HCT116 (cell line): ENCODE measurements at places on chromosomes 12 and 14.

- no peaks in the 10 kb centered on the region for H3K4me1 ChIP-seq
- H3K27me3 ChIP-seq = no peaks in the 10 kb centered on the region
- H3K4me3 ChIP-seq = no peak overlapping the region
- H3K27ac ChIP-seq = no peak overlapping the region
- DNase-seq = no peak
Measured at GRCh38 chr14:76446921-76447320, 71.0 kb downstream of the ESRRB start.

GRCh38 chr12:47545938-47546609 lies 159.8 kb downstream of the RPAP3 start:
- H3K27ac ChIP-seq = no peak overlapping the region
- no peak overlapping the region for H3K4me3 ChIP-seq
- no peaks in the 10 kb centered on the region for H3K36me3 ChIP-seq

DNA sequence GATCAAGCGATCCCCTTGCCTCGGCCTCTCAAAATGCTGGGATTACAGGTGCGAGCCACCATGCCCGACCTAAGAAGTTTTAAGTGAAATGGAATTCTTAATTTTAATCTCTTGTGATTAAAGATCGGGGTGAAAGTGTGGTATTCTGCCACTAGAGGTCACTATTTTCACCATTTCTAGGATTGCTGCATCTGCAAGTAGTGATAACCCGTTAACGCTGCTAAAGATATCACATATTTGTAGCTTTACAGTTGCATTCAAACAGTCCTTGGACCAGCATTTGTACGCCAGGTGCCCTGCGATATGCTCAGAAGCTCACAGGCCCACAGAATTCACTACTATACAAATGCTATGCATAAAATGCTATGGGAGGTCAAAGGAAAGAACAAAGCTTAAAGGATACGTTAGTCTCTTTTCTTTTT lies 19.3 kb downstream of the CCDC62 start:
- no peak overlapping the region for H3K27ac ChIP-seq
- H3K4me3 ChIP-seq = no peak overlapping the region
- no peaks in the 10 kb centered on the region for H3K4me1 ChIP-seq
- H3K36me3 ChIP-seq = no peaks in the 10 kb centered on the region
- DNase-seq = peak; percentile 52

DNA sequence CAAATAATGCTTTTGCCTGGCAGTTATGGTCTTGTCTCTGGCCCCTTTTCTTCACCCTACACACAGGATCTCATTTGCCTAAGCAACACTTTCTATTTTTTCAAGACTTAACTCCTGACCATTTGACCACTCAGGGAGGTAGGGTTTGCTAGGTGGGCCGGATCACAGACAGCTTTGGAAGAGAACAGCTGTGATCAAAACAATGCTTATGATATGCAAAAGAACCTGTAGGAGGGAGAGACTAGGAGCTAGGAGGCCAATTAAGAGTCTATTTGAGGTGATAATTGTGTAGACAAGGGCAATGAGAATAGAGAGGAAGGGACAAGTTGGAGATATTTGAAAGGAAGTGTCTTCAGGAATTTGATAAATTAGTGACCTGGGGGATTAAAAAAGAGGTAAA lies 12.3 kb upstream of the DACT1 start:
- H3K27me3 ChIP-seq = no peaks in the 10 kb centered on the region
- no peak overlapping the region for H3K4me3 ChIP-seq
- H3K36me3 ChIP-seq = no peaks in the 10 kb centered on the region
- H3K27ac ChIP-seq = no peak overlapping the region
- H3K4me1 ChIP-seq = peaks cover 27% of the 10 kb centered on the region
- no peak for DNase-seq

DNA sequence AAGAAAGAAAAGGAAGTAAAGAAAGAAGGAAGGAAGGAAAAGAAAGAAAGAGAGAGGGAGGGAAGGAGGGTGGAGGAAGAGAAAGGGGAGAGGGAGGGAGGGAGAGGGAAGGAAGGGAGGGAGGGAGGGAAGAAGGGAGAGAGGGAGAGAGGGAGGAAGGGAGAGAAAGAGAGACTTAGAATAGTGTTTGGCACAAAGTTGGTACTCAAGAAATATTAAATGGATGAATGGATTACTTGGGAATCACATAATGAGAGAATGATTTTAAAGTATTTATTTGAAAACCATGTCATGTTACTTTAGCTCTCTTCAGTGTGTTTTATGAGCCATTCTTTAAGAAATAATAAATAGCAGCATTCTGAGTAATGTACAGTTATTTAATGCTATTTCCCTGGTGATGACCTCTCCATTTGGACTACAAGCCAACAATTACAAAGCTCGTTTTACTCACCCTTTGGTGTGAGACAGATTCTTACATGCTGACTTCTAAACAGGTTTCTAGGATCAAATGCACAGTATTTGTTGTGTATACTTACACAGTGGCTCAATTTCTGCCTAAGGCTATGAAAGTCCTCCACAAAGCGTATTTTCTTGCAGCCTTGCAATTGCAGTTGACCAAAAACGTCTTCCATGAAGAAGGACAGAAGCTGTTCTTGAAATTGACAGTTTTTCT lies 861 bp downstream of the IL26 start:
- H3K27me3 ChIP-seq = no peaks in the 10 kb centered on the region
- H3K27ac ChIP-seq = no peak overlapping the region
- H3K4me3 ChIP-seq = no peak overlapping the region
- no peak for DNase-seq

DNA sequence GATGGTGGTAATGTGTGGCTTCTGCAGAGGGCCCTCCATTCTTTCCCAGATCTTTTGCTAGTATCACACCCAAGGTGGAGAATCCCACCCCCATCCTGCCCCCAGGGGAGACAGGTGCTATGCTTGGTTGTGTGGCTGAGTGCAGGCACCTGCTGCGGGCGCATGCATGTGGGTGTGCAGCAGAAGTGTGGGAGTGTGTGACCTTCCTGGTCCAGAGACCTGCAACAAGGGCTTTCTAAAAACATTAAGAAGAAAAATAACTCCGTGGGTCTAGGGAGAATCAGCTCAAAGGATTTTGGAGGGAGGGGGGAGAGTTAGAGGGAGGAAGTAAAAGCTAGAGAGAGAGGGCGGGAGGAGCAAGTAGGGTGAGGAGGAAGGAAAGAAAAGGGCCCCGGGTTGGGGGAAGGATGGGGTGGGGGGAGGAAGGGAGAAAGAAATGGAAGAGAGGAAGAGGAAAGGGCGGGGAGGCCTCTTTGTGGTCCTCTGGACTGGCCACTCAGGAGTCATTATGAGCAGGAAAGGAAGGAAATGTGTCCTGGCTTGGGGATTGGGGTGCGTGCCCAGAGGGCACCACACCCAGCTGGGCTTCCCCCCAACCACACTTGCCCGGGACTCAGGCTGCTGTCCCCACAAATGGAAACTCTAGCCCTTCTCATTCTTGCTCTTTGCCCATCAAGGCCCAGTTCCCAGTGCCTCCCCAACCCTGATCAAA lies 3.1 kb upstream of the FIGNL2 start:
- H3K36me3 ChIP-seq = no peaks in the 10 kb centered on the region
- no peak overlapping the region for H3K27ac ChIP-seq
- H3K4me1 ChIP-seq = no peaks in the 10 kb centered on the region
- no peak for DNase-seq

DNA sequence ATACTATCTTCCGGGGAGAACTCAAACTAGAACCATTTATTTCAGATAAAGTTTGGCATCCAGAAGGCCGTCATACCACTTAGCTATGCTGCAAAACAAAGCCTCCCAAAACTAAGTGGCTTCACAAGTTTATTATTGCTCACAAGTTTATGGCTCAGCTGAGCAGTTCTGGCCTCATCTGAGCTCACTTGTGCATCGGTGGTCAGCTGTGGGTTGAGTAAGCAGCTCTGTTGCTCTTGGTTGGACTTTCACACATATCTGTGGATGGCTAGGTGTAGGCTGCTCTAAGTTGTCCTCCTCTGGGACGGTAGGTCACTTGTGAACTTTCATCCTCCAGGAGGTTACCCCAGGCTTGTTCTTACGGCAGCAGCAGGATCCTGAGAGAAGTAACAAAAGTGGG lies 162.7 kb downstream of the BTG1 start:
- no peaks in the 10 kb centered on the region for H3K36me3 ChIP-seq
- no peak overlapping the region for H3K27ac ChIP-seq
- no peaks in the 10 kb centered on the region for H3K27me3 ChIP-seq
- DNase-seq = no peak
- H3K4me3 ChIP-seq = no peak overlapping the region

DNA sequence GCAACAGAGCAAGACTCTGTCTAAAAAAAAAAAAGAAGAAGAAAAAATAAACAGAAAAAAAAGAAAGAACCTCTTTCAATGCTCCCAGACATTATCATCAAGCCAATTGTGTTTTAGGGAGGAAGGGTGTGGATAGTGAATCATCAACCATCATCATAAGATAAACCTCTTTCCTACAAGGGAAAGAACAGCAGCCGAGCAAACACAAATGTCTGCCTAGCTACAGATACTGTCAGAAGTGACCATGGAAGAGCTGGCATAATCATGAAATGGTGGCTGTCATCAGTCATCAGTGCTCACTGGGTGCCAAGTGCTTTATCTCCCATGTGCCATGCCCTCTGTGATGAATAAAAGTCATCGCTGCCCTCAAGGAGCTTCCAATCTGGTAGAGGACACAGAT lies 46.6 kb downstream of the SLC17A8 start:
- no peak overlapping the region for H3K4me3 ChIP-seq
- H3K27me3 ChIP-seq = no peaks in the 10 kb centered on the region
- no peak for DNase-seq
- peaks cover 3% of the 10 kb centered on the region; the same call in 1 of the 2 replicates for H3K4me1 ChIP-seq

DNA sequence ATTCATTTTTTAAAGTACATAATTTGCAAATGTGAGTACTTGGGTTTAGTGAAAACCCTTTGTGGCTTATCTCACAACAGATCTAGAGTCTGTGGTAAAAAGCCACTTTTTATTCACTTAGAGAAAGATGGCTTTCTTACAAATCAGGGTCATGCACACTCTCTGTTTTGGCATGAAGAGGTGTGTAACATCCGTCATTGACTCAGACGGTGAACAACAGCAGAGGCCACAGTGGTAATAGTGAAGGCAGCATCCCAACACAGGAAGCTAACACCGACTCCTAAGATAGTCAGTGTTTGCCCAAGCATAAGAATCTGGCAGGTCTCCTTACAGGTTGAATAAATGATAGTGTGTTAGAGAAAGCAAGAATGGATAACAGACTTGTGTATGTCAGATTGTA lies 593.0 kb downstream of the SOX5 start:
- no peaks in the 10 kb centered on the region for H3K4me1 ChIP-seq
- no peak overlapping the region for H3K4me3 ChIP-seq
- no peak overlapping the region for H3K27ac ChIP-seq
- no peaks in the 10 kb centered on the region for H3K27me3 ChIP-seq
- DNase-seq = no peak

- no peaks in the 10 kb centered on the region for H3K4me1 ChIP-seq
- no peaks in the 10 kb centered on the region for H3K36me3 ChIP-seq
Measured at GRCh38 chr14:49044981-49045380, 541.2 kb downstream of the RPS29 start.

DNA sequence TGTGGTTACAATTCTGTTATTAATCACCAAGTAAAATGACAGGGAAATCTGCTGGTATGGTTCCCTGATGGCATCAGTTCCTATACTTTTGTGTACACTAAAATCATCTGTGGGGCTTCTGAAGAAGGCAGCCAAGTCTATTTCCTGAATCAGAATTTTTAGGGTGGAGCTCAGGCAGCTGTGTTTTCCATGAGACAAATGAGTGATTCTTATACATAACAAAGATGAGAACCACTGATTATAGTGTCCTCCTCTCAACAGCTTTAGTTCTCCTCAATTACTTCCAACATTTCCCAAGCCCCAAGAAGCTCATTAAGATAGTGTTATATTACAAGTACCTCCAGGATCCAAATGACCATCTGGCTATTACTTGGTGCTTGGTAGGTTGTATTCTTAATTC lies 64.5 kb upstream of the USP44 start:
- no peaks in the 10 kb centered on the region for H3K27me3 ChIP-seq
- H3K27ac ChIP-seq = no peak overlapping the region
- DNase-seq = no peak
- H3K4me3 ChIP-seq = no peak overlapping the region
- H3K36me3 ChIP-seq = no peaks in the 10 kb centered on the region

DNA sequence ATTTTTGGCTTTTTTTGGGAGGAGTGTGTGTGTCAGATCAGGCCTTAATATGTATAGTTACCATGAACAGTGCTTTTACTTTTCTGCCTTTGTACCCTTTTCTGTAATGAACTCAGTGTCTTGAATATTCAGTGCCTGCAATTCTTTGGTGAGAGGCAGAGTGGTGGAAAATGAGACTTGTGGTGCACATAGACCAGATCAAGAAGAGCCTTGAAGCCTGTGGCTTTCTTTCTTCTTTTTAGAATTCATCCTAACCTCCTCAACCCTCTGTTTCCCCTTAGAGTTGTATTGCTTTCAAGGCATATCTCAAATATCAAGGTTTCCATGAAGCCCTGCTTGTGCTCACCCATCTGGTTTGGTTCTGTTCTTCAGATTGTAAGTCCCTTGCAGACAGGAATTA lies 2.6 kb downstream of the YLPM1 start:
- no peak overlapping the region for H3K4me3 ChIP-seq
- no peak overlapping the region for H3K27ac ChIP-seq
- peaks cover 5% of the 10 kb centered on the region; the same call in 1 of the 2 replicates for H3K36me3 ChIP-seq
- H3K27me3 ChIP-seq = no peaks in the 10 kb centered on the region

DNA sequence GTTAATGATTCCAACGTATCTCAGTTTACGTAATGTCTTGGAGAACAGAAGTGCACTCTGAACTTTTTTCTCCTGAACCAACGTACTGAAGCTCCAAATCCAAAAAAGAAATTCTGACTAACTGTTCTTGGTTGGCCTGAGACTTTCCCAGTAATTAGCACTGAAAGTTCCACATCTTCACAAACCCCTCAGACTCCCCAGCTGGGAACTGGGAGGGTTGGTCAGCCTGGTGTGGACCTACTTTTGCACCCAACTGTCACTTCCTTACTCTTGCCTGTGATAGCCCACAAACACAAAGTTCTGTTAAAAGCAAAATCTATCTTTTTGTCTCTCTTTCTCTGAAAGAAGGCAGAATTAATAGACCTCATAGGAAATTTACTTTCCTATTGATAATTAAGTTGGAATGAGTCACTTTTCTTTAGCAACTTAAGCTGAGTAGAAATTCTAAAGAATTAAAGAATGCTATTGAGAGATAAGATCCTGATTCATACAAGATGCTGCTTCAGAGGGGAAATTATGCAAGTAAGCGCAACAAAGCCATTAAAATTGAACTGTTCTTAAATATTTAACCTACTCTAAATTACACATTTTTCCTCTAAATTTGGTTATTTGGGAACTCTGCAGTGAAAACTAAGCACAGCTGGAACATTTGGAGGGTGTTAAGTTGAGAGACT lies 155.0 kb downstream of the EPS8 start:
- H3K4me1 ChIP-seq = peaks cover 80% of the 10 kb centered on the region
- H3K4me3 ChIP-seq = no peak overlapping the region
- H3K36me3 ChIP-seq = 0 out of 2 replicates have a peak, but pooled peaks cover 5% of the 10 kb centered on the region
- DNase-seq = no peak
- no peak overlapping the region; the same call in 1 of the 2 replicates for H3K27ac ChIP-seq

GRCh38 chr12:20220339-20220738 lies 148.0 kb upstream of the PDE3A start:
- H3K27me3 ChIP-seq = no peaks in the 10 kb centered on the region
- peak; percentile 36 for DNase-seq
- H3K36me3 ChIP-seq = no peaks in the 10 kb centered on the region
- H3K27ac ChIP-seq = no peak overlapping the region
- H3K4me3 ChIP-seq = no peak overlapping the region

GRCh38 chr14:68794130-68794850 lies 1.4 kb upstream of the ZFP36L1 start:
- H3K36me3 ChIP-seq = peaks cover 29% of the 10 kb centered on the region
- H3K4me1 ChIP-seq = peaks cover 30% of the 10 kb centered on the region
